NAMALWA (cell line): ENCODE measurements at places on chromosomes 4 and X.

DNA sequence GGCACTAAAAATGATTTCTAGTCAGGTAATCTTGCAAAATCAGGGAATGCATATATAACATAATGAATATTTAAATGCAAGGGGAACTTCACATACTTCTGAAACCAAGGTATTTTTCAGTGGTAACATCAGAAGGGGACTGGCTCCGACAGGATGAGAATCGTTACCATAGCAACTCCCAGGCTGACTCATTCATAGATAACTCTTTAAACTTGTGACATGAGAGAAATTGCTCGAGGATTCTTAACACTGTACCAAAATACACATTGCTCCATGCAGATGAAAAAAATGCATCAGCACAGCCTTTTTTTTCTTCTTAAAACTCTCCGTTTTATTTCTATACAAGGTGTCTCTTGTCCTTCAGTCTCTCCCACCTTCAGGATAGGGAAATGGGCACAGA lies 114.3 kb downstream of the GABRB1 start:
- no peak for DNase-seq

GRCh38 chr4:143581331-143581946 lies 67.9 kb downstream of the SMARCA5 start:
- DNase-seq = no peak

- DNase-seq = no peak
Observed at GRCh38 chr4:143046454-143046853, 138.3 kb upstream of the USP38 start.

GRCh38 chr4:2754848-2755819 lies 1.0 kb downstream of the TNIP2 start:
- no peak for DNase-seq

DNA sequence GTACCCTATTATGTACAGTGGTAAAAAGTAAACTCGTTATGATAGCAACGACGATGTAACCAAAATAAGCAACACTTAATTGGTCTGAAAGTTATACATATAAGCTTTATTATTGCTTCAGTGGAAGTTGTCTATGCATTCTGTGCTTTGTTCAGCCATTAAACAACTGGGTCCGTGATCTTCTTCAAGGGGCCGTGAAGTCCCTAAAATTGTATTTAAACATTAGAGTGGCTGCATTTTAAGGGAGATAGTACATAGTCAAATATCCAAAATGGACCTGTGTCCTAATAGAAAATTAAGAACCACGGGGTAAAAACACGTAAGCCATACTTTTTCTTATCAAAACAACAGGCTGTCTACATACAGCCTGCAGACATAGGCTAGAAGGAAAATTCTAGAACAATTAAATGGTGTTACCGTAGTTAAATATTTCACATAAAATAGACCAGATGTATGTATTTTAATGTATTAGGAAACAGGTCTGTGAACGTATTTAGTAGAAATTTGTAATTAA lies 2.1 kb downstream of the GUCY1A1 start:
- no peak for DNase-seq

DNA sequence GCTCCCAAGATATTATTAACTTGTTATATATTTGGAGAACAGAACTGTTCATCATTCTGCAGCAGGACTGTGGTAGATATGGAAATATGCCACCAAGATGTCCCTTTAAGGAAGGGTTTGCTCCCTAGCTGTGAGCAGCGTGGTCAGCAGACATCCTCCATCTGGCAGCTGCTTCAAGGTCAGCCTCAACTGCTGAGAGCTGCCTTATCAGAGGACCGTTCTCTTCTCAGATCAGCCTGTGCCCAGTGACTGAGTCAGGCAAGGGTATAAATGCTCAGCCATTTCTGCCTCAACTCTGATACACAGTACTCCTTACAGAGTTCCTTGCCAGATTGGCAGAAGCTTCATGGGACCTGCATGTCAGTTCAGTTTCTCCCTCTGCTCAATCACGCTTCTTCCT lies 63.4 kb upstream of the MAGEB2 start:
- DNase-seq = no peak
